ENCODE measurements at places on chromosomes 2 and 18.

DNA sequence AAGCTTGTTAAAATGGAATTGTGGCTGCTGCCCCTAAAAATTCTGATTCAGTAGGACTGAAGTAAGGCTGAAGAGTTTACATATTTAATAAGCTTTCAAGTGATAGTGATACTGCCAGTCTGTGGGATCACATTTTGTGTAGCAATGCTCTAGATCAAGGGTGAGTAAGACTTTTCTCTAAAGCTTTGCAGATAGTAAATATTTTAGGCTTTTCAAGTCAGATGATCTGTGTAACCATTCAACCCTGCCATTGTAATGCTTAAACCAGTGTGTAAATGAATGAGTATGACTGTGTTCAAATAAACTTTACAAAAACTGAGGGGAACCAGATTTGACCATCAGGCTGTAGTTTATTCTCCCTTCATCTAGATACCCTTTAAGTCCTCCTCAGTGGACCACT lies 92.7 kb downstream of the PIK3C3 start:
- no peak for DNase-seq

DNA sequence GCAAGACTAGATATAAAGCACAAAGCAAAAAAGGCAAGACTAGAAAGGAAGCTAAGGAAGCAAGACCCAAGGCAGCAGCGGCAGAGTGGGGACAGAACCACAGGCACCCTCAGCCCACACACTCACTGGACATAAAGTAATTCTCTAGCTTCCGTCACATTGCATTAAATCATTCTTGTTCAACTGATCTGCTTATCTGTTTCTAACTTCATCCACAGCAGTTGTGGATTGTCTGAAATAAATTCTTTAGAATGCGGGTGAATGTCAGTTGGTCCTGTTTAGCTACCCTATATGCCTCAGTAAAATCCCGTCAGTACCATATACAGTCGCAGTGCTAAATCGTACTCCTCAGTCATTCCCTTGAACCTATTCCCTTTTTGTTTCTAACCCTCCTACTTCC lies 183.2 kb upstream of the SLC39A10 start:
- DNase-seq, result no peak

DNA sequence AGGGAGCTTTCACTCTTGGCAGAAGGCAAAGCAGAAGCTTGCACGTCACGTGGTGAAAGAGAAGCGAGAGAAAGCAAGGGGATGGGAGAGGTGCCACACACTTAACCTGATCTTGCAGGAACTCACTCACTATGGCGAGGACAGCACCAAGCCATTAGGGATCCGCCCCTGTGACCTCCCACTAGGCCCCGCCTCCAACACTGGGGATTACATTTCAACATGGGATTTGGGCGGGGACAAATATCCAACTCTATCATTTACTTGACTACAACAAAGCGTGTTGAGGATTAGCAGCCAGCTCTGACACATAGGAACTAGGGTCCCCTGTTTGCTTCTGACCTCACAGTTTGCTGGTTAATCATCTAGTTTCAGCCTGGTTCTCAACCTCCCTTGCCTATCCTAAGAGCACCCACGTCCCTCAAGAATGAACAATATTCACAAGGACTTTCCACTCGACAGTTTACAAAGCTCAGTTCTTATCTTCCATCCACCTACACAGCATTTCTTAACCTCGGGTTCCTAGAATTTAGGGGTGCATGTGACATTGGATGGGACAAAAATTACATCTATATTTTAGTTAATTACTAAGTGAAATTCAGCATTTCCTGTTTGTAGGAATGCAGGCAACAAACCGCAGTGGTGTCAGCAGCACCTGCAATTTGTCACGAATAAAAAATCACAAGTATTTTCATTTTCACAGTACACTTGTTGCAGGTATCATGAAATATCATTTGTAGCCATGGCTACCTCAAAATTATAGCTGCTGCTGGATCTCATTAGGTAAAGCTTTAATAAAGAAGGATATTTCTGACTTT lies 36.0 kb downstream of the LBH start:
- DNase-seq, result no peak

DNA sequence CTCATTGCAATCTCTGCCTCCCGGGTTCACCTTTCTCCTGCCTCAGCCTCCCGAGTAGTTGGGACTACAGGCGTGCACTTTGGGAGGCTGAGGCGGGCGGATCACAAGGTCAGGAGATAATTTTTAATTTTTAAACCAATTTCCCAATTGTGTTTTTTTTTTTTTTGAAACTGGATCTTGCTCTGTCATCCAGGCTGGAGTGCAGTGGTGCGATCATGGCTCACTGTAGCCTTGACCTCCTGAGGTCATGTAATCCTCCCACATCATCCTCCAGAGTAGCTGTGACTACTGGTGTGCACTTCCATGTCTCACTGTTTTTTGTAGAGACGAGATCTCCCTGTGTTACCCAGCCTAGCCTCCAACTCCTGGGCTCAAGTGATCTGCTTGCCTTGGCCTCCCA lies 49.3 kb downstream of the GLS start:
- DNase-seq, result no peak

GRCh38 chr18:12946549-12947284 lies 1.1 kb upstream of the SEH1L start:
- peak; percentile 60 for DNase-seq

GRCh38 chr2:181646415-181646987 lies 10.4 kb downstream of the CERKL start:
- DNase-seq, result no peak

DNA sequence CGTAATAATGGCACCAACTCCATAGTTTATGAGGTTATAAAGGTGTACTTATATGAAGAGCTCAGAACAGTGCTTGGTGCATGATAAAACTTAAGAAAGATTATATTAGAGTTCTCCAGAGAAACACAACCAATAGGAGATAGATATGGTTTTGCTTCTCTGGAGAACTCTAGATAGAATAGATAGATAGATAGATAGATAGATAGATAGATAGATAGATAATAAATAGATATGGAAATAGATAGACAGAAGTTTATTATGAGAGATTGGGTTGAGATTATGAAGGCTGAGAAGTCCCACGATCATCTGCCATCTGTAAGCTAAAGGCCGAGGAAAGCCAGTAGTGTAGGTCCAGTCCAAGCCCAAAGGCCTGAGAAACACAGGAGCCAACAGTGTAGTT lies 2.9 kb upstream of the MBOAT2 start:
- DNase-seq, result no peak

GRCh38 chr2:30514134-30514847 lies 67.2 kb downstream of the LCLAT1 start:
- DNase-seq, result no peak

All from H7 (cell line).